M059J (cell line): ENCODE measurements at places on chromosomes 11 and 22.

DNA sequence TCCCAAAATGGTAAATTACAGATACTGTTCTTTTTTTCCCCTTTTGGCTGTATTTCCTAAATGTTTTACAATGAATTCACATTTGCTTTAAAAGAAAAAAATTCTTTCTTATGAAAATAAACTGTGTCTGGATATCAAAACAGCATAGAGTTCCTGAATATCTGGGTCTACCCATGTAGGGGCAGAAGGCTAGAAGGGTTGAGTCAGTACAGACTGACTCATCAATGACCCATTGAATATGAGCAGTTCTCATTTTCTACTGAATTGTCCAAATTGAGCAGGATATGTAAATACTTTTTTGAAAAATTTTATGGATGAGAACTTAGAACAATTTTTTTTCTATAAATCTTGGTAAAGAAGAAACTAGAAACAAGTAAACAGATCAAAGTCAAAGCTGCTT, 16.3 kb upstream of the C11orf87 start:
- peak; percentile 56 for DNase-seq

- no peak for DNase-seq
These were observed 14.3 kb downstream of the BIRC2 start for GRCh38 chr11:102361086-102362031.

GRCh38 chr11:64855596-64856304, 11.3 kb upstream of the CDC42BPG start:
- no peak for DNase-seq

GRCh38 chr11:47052165-47052564, 115.6 kb downstream of the CSTPP1 start:
- DNase-seq: no peak

- DNase-seq: peak; percentile 91
These were observed 27.3 kb downstream of the FAM168A start for GRCh38 chr11:73570415-73571114.

DNA sequence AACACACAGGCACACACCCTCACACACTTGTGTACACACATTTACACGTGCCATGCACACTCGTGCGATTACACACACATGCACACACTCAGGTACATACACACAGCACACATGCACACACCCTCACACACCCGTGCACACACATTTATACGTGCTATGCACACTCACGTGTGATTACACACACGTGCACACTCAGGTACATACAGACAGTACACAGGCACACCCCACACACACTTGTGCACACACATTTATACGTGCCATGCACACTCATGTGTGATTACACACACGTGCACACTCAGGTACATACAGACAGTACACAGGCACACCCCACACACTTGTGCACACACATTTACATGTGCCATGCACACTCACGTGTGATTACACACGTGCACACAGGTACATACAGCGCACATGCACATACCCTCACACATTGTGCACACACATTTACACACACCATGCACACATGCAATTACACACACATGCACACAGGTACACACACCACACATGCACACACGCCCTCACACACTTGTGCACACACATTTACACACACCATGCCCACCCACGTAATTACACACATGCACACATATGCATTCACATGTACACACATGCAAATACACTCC, 4.6 kb downstream of the IFITM10 start:
- no peak for DNase-seq

- peak; percentile 66 for DNase-seq
These were observed 14.3 kb downstream of the ARFGAP3 start for GRCh38 chr22:42842658-42843370.

DNA sequence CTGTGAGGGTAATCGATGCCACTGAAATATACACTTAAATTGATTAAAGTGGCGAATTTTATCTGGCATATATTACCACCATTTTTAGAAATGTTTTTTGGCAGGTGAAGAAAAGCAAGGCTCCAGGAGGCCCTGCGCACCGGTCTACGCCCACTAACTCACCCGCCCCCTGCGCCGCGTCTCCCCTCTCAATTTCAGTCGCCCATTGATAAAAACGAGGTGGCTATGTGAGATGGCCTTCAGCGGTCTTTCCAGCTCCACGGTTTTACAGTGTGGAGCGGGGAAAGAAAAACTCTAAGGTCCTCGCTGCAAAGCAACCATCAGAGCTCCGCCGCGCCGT, 602 bp upstream of the AQP11 start:
- no peak for DNase-seq

GRCh38 chr11:25910086-25910485, 421.8 kb upstream of the ANO3 start:
- no peak for DNase-seq

GRCh38 chr11:36509201-36509639, 852 bp downstream of the TRAF6 start:
- peak; percentile 58 for DNase-seq

DNA sequence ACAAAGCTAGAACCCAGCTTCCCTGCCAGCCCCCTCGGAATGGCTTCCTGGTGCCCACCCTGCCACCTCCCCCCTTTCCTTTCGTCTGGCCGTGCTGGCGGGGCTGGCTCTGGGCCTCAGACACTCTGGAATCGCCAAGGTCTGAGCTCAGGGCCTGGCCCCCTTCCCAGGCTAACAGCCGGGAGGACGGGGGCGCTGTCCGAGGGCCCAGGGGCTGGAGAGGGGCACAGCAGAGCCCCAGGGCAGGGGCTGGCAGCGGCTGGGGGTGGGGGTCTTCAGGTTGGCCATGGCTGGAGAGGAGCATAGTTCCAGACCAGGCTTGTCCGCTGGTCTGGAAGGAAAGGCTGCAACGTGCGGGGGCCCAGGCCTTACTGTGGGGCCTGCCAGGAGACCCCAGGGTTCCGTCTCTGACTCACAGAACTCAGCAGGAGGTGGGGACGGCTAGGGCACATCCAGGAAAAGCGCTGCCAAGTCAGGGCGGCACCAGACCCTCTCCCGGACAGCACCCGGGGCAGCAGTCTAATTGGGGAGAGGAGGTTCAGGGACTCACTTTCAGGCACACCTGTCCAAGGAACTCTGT, 861 bp upstream of the LTBP3 start:
- peak; percentile 50 for DNase-seq

GRCh38 chr22:37211075-37211865, 1.0 kb downstream of the SSTR3 start:
- no peak for DNase-seq

- no peak for DNase-seq
These were observed 55.3 kb downstream of the ETS1 start for GRCh38 chr11:128532016-128532571.

DNA sequence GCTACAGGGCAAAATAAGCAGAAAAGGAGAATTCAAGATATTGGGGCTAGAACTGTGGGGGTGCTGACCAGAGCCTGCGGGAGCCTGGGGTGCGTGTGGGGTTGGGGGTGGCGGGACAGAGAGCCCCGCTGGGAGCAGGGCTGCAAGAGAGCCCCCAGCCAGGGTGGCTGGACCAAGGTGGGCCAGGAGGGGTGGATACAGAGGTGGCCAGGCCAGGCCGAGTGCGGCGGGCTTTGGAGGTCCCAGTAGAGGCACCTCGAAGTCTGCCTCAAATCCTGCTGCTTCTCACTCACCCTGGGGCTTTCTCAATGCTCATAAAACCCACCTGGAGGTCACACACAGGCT, 16.9 kb upstream of the MUC5B start:
- no peak for DNase-seq

- DNase-seq: peak; percentile 88
These were observed 24.4 kb downstream of the SREBF2 start for GRCh38 chr22:41857155-41857859.

DNA sequence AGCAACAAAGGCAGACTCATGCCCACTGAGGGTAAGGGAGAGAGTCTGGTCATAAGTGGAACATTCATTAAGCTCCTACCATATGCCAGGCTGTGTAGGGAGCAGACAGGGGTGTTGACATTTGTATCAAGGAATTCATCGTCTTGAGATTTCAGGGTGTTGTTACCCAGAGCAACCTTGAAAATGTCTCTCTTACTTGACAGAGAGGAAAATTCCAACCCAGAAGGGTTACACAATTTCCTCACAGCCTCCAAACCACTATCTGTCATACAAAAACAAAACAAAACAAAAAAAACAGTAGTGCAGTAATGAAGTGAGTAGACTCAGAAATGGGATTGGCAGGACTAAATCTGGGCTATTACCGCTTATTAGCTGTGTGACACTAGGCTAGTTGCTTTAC, 113.2 kb downstream of the MIAT start:
- peak; percentile 61 for DNase-seq

GRCh38 chr11:73559743-73560142, 38.2 kb downstream of the FAM168A start:
- no peak for DNase-seq
